ENCODE measurements at places on chromosomes 13 and 19.

- no peak for DNase-seq
Observed at GRCh38 chr13:28584873-28585381, 74.0 kb upstream of the POMP start.

- no peak for DNase-seq
Observed at GRCh38 chr13:36130552-36131221, 495 bp downstream of the DCLK1 start.

DNA sequence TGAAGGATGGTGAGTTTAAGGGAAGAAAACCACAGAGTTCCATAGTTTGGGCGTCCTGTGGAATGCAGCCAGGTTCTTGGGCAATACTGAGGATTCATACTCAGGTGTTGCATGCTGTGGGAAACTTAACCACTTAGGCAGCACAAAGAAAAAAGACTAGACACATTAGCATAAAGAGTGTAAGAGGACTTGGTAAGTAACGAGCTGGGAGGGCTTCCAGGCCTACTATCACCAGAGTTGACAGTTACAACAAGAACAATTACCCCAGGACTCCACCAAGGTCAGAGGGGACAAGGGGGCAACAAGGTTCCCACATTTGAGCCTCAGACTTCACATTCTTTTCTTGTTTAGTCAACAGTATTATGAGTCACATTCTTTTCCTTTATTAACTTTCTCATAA, 33.2 kb downstream of the KCTD12 start:
- DNase-seq: no peak

- no peak for DNase-seq
Observed at GRCh38 chr13:45194081-45194939, 6.5 kb downstream of the KCTD4 start.

GRCh38 chr13:110856942-110857835, 57.7 kb downstream of the ANKRD10 start:
- DNase-seq: no peak

DNA sequence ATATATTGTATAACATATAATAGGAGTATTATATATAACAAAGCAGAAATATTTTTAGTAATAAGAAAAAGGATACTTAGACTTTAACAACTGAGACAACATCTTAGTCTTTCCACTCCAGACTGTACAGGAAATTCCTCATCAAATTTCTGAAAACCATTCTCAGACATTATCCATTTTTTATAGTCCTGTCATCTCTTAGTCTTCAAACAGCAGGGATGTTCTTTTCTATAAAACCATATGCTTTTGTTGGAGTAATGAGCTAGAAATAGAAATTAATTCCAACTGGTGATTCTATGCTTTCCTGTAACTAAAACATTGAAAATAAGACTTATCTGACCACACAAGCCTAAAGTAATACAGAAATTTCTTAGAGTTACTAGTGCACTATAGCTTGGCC, 82.2 kb upstream of the CSNK1A1L start:
- DNase-seq: no peak

DNA sequence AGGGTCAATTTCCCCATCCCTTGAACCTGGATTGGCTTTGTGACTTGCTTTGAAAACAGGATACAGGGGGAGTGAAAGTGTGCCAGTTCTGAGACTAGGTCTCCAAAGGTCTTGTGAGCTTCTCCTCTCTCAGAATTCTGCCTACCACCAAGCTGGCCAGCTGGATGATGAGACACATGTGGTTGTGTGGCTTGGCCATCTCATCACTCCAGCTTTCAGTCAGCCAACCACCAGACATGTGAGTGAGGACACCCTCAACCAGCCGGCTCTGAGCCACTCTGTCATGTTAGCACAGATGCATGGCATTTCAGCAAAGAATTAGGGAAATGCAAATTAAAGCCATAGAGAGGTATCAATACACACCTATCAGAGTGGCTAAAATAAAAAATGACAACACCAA, 29.5 kb downstream of the ENOX1 start:
- DNase-seq: no peak
